ENCODE measurements at places on chromosomes 7 and 10. TPM values are rescaled to one million over a fixed set of nuclear protein-coding genes. Genes with fewer than 3 reads are reported as not detected.

Gene ZNF786
- total RNA-seq, result 2.4 TPM

Gene TRIM50
- 0.33 TPM for total RNA-seq

Gene GCC1
- total RNA-seq, result 6.8 TPM

Gene NOS3
- 12.6 TPM for total RNA-seq

Gene MAGI2
- 4.5 TPM for total RNA-seq

Gene CNPY4
- 8.5 TPM for total RNA-seq
